NCI-H1436 (cell line): ENCODE measurements at places on chromosomes 3 and 15.

GRCh38 chr3:190362258-190362657, 25.7 kb upstream of the CLDN16 start:
- no peak for DNase-seq

DNA sequence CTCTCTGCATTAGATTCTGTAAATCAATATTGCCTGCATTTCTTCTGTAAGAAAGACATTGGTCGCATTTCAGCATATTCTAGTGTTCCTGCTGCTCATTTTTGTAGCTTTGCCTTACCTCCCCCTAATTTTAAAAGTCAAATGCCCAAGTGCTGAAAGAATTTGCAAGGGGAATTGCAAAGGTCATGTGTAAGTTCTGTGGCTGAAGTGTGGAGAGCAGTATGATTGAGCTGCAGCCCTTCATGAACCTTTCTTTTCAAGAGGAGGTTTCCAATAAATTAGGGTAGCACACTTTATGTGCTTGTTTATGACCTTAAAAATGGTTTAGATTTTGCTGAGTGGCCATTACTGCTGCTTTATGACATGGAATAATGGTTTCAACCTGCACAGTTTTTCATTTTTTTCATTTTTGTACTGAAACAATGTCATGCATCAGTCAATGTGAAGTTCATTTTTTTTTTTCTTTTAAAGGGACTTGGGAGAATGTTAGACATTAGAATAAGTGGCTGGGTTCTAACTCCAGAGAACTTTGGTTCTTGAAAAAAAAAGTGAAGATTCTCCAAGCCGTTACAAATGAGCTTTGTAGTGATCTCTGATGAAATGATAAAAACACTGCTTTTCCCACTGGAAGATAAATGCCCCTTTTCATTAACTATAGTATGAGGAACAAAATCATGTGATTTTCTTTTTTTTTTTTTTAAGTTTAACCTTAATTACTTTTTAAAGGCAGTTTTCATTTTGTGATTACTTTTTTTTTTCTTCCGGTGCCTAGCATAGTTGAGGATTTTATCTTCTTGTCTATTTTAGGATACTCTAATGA, 99.6 kb downstream of the MITF start:
- DNase-seq, result no peak

DNA sequence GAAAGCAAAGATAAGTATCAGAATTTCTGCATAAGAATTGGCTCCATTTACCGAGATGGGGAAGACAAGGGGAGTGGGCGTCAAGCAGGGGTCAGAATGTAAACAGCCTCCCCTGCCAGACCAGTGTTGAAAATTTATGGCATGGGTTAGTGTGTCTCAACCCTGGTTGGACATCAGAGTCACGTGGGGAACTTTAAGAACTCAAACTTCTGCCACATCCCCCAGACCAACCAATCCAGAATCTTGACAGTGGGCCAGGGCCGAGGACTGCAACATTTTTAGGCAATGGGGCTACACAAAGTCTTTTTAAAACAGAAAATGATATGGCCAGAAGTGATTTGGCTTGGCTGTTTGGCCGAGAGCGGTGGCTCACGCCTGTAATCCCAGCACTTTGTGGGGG, 14.3 kb upstream of the MASP1 start:
- no peak for DNase-seq

- DNase-seq, result no peak
These were observed 132.6 kb upstream of the PROK2 start for GRCh38 chr3:71917545-71917944.

- no peak for DNase-seq
These were observed 64.8 kb downstream of the DUT start for GRCh38 chr15:48396020-48396419.

DNA sequence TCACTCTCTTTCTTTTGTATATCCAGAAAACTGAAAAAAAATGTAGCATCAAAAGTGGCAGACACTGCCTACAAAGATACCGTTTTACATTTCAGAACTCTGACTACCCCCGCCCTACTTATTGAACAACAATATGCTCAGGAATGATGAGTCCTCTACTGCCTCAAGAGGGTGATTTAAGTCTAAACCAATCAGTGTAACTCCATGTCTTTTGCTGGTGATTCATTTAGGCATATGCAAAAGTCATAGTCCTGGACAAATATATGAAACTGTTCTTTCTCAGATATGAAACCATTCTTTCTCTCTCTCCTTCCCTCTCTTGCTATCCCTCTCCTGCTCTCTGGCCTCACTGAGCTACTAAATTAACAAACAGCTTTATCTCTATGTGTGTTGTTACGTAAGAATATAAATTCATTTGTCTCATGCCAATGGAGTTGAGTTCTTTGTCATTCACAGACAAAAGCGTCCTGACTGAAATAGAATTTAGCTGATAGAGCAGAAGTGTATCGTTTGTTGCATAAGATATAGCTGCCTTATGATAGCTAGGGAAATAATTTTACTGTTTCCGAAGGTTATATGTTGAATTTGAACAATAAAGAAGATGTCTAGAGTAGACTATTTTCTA, 133.7 kb upstream of the OSTN start:
- no peak for DNase-seq

GRCh38 chr15:99114511-99115299, 9.8 kb downstream of the SYNM start:
- no peak for DNase-seq

DNA sequence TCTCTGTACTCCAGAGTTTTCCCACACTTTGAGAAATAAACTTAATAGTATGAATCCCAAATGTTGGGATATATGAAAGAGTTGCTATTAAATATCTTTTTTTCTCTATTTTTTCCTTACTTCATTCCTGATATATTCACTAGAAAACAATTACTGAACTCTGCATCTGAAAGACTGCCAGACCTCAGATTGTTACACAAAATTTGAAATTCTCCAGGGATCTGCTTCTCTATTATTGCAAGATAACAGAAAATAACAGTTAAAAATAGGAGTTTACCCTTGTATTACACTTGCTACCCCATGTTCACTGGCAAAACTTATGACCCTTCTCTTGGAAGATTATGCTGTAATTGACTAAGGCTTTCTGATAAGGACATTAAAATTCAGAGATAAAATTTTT, 11.7 kb upstream of the P3H2 start:
- no peak for DNase-seq

GRCh38 chr15:87145696-87146095, 1066.0 kb downstream of the AGBL1 start:
- DNase-seq, result no peak

- no peak for DNase-seq
These were observed 64.1 kb downstream of the EXOG start for GRCh38 chr3:38560284-38560683.

DNA sequence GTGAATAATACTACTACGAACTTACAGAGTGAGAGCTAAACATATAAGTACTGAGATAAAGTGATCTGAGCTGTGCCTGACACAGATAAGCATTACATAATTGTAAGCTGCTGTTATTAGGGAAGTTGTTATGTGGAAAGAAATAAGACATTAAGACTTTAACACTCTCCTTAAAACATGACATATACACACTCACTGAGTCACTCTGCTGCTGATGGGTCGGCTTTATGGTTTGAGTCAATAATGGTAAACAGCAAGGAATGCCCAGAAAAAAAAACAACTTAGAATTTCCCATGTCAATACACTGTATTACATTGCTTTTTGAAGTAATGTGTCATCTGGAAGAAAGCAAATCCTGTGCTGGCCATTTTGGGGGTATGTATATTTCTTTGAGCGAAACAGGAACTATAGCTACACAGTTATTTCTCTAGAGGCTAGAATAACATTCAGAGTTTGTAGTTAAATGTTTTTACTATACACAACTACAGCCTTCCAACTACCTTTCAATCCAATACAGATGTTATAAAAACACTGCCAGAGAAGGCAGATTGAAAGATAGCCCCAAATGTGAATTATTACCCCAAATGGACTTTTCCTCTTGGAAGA, 22.8 kb upstream of the SPRED1 start:
- no peak for DNase-seq

DNA sequence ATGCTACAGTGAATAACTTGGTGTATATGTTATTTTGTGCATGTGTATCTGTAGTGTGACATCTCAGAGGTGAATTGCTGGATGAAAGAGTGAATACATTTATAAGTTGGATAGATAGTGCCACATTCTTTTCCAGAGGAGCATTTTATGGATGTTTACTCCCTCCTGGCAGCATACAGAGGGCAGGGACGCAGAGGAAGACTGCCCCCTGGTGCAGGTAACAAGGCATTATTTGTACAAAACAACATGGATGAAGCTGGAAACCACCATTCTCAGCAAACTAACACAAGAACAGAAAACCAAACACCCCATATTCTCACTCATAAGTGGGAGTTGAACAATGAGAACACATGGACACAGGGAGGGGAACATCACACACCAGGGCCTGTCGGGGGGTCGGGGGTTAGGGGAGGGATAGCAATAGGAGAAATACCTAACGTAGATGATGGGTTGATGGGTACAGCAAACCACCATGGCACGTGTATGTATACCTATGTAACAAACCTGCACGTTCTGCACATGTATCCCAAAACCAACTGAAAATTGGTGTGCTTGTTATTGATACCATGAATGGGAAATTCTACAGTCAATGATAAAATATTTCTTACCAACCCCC, 57.9 kb upstream of the CTXND1 start:
- no peak for DNase-seq

GRCh38 chr3:53180305-53181023, 19.5 kb downstream of the PRKCD start:
- DNase-seq, result no peak

- no peak for DNase-seq
These were observed 16.6 kb downstream of the GUCA1C start for GRCh38 chr3:108936924-108937689.

DNA sequence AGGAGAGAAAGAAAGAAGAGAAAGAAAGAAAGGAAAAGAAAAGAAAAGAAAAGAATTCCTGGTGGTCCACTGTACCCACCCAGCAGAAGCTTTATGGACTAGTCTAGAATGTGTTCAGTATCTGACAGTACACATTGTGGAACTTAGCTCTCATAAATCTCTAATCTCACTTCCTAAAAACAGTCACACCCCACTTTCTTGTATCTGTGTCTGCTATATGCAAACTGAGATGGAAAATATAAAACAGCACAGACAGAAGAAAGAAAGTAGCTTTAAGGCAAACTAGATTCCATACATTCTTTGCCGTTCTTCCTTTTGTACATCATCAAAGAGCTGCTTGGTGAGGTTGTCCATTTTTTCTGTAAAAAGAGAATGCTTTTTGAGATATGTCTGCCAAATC, 41.1 kb upstream of the GNB5 start:
- no peak for DNase-seq

GRCh38 chr3:52388933-52389332, 56.0 kb downstream of the SEMA3G start:
- DNase-seq, result no peak

DNA sequence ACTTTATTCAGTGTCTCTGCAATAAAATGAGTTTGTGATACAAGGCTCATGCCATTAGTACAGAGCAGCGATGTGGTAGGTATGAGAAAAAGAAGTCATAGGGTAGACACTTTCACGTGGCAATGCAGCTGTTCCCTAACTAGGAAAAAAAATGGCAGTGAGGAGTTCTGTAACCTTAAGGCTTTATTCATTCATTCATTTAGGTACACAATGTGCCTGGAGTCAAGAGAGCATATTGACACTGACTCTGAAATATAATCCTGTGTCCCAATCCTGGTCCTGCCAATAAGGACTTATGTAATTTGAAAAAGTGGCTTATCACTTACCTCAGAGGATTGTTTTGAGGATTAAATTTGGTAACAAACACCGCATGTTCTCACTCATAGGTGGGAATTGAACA, 173.0 kb upstream of the AZI2 start:
- DNase-seq, result no peak

DNA sequence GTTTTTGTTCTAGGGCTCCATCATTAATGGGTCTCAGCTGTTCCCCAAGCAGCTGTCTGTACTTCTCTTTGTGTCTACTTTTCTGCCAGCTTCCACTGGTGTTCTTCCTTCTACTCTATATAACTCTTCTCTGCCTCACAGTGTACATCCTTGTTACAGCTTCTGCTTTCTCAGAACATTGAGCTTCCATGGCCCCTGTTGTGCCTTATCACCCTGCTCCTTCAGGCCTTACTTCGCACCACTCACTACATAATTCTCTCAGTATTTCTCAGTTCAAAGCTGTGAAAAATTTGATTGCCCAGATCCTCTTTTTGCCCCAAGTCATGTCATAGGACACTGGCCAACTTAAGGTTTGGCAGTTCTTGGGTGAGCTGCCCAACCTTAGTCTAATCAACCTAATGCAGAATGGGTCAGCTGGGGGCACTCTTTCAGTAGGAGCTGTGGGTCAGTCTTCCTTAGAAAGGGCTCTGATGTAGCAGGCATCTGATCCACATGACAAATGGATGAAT, 28.9 kb downstream of the CSTA start:
- DNase-seq, result no peak
